ENCODE measurements at places on chromosomes 11 and 22.

GRCh38 chr11:2998073-2998850, 6.1 kb upstream of the NAP1L4 start:
- DNase-seq = no peak

- peak; percentile 64 for DNase-seq
Measured at GRCh38 chr11:48055292-48056132, 75.2 kb downstream of the PTPRJ start.

- DNase-seq = no peak
Measured at GRCh38 chr11:44066732-44067141, 667 bp downstream of the ACCS start.

DNA sequence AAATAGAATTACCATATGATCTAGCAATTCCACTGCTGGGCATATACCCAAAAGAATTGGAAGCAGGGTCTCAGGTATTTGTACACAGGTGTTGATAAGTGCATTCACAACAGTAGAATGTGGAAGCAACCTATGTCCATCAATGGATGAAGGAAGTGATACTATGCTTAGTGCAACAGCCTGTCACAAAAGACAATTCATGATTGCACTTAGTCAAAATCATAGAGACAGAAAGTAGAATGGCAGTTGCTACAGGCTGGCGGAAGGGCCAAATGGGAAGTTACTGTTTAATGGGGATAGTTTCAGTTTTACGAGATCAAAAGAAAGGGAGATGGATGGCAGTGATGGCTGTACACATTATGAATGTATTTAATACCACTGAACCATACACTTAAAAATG, 42.0 kb downstream of the SGSM3 start:
- DNase-seq = no peak

DNA sequence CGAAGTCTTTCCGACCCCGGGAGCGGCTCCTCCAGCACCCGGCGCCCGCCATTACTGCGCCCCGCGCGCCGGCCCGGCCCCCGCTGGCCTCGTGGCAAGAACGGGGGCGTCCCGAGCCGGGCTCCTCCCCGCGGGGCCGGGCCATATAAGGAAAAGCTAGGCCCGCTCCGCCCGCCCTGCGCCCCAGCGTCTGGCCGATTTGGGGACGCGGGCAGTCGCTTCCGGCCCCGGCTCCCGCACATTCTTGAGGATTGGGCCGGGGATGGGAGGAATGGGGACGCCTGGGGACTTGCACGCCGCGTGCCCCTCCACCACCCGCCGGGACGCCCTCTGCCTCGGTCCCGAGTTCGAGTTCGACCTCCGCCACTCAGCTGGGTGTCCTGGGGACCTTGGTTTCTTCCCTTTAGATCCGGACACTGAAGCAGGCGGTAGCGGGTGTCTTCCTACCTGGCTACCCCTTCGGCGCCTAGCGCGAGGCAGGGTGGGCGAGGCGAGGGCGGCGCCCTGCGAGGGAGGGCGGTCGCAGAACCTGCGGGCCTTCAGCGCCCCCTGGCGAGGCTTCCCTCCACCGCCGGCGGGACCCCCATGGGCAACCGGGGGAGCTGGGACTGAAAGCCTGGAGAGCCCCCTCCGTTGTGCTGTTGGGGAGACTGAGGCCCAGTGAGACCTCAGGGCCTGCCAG, 3.8 kb downstream of the SMTN start:
- peak; percentile 76 for DNase-seq

GRCh38 chr11:48007677-48008076, 27.3 kb downstream of the PTPRJ start:
- no peak for DNase-seq

GRCh38 chr11:122598971-122599370, 56.6 kb upstream of the UBASH3B start:
- DNase-seq = no peak

GRCh38 chr11:88282747-88283515, 54.6 kb downstream of the CTSC start:
- DNase-seq = no peak

DNA sequence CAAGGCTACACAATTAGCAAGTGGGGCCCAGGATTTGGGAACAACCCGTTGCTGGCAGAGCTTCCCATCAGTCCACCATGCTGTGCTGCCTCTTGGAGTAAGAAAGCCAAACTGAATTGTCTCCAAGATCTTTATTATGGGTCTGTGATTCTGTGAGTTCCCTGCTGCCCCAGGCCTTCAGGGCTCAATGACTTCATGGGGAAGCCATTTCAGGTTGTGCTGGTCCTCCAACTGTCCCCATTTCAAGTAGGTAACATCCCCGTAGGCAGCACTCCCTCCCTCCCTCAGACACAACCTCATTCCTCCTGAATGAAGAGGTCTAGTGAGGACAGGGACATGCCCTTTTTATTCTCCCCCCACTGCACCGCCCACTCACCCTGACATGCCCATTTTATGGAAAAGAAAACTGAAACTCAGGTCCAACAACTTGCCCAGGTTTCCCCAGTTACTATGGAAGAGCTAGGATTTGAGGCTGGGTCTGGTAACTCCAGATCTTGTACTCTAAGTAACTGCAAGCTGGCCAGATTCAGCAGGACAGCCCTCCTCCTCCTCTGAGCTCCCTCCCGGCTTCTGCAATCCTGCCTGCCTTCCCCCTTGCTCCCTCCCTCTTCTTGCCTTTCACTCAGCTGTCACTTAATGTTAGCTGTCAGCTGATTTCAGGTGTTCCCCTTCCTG, 8.2 kb upstream of the YWHAH start:
- DNase-seq = no peak

- DNase-seq = no peak
Measured at GRCh38 chr11:1928891-1929541, 9.5 kb downstream of the TNNT3 start.

Data from NK-92 treated with Interleukin-12 subunit alpha and Interleukin-12 subunit beta, amount 100 ng/mL, for 24 hours (cell line).